ENCODE measurements at places on chromosomes 5 and 9.

- DNase-seq = no peak
Observed at GRCh38 chr5:169250887-169251286, 50.1 kb downstream of the SLIT3 start.

DNA sequence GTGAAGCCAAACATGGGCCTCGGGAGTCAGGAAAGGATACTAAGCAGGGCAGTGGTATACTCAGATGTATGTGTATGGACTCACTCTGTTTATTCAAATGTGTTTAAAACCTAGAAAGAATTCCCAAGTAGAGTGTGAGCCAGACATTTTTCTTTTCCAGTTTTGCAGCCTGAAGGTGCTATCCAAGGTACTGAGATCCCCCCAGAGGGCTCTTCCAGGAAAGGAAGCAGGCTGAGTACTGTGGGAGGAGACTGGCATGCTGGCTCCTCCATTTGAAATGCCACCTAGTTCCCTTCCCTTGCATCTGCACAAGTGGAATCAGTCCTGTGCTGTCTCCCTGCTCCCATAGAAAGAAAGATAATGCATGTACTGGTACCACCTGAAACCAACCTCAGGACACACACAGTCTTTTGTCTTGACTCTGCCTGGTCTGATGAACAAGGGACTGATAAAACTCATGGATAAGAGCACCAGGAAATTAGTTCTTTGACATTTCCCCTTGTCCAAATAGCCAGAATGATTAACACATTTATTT lies 85.9 kb downstream of the HRH2 start:
- DNase-seq = no peak

- DNase-seq = no peak
Observed at GRCh38 chr9:90032296-90033027, 427.6 kb downstream of the GADD45G start.

GRCh38 chr5:57698086-57698485 lies 215.5 kb upstream of the ACTBL2 start:
- no peak for DNase-seq

- no peak for DNase-seq
Observed at GRCh38 chr9:99127356-99128132, 22.6 kb downstream of the TGFBR1 start.

DNA sequence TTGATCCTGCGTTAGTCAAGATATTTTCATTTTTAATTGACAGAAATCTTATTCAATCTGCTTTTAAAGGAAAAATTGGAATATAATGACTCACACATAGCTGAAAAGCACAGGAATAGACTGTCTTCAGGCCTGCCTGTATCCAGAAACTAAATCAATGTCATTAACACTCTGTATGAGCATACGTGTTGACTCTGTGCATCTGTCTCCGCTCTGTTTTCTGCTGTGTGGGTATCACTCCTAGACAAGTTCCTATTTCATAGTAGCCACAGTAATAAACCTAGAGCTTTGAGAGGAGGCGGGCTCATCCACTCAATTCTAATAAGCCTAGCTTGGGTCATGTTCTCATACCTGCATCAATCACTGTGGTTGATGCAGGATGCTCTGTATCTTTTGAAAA lies 267.6 kb downstream of the KCTD16 start:
- DNase-seq = no peak

GRCh38 chr5:14726066-14726838 lies 61.7 kb downstream of the OTULIN start:
- no peak for DNase-seq

DNA sequence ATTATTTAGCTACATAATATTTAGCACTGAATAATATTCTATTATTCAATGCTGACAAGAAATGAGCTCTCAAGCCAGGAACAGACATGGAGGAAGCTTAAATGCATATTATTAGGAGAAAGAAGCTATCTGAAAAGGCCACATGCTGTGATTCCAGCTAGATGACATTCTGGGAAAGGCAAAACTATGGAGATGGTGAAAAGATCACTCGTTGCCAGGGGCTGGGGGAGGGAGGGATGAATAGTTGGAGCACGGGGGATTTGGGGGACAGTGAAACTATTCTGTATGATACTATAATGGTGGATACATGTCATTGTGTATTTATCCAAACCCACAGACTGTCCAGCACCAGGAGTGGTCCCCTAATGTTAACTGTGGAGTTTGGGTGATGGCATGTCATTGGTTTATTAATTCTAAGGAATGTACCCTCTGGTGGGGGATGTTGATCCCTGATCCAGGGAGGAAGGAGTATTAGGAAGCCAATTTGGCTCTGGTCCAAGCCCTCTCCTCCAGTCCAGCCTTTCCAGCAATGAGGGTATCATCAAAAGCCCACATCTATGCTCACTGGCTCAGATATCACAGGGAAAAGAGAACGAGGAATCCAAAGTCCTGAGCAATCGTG lies 162.5 kb downstream of the COL23A1 start:
- DNase-seq = no peak

GRCh38 chr5:179214678-179215077 lies 130.6 kb downstream of the ADAMTS2 start:
- no peak for DNase-seq

- DNase-seq = no peak
Observed at GRCh38 chr5:958701-959571, 49.7 kb upstream of the NKD2 start.

DNA sequence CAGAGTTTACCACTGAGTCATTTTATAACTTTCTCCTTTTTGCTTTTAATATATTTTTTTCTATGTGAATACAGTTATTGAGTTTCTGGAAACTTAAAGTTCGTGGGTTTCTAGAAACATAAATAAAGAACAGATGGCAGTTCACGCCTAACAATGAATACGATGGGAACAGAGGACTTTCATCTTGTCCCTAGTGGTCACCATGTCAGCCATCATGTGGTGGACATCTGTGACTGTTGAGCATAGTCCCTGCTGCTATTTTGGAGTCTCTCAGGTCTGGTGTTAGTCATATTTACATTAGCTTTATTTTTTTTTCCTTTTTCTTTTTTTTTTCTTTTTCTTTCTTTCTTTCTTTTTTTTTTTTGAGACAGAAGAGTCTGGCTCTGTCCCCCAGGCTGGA lies 85.3 kb downstream of the XRCC4 start:
- no peak for DNase-seq

- DNase-seq = no peak
Observed at GRCh38 chr5:96812851-96813250, 5.1 kb upstream of the ERAP1 start.

- no peak for DNase-seq
Observed at GRCh38 chr9:93575796-93576257, 557 bp upstream of the PHF2 start.

GRCh38 chr5:53817183-53817582 lies 256.7 kb downstream of the NDUFS4 start:
- DNase-seq = no peak

GRCh38 chr9:129414377-129414992 lies 206.4 kb downstream of the C9orf50 start:
- DNase-seq = no peak

- no peak for DNase-seq
Observed at GRCh38 chr5:96177303-96177869, 215.7 kb upstream of the ELL2 start.

- DNase-seq = no peak
Observed at GRCh38 chr5:68433526-68433922, 218.0 kb downstream of the PIK3R1 start.

GRCh38 chr9:113634596-113635515 lies 171.3 kb downstream of the RGS3 start:
- no peak for DNase-seq

DNA sequence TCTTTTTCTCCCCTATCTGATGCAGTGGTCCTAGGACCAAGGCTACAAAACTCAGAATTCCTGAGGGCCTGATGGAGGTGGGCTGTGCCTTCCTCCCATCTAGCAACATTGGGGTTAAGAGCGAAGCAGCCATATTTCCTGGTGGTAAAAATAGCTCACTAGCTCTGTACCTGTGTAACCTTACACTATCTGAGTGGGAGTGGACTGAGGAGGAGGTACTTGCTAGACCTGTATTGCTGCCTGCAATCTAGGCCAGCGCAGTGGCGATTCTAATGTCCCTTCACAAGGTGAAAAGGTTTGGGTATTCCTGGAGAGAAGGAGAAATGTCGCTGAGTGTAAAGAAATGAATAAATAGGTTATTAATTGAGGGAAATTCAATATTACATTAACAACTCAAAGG lies 80.2 kb upstream of the LIFR start:
- DNase-seq = no peak

- no peak for DNase-seq
Observed at GRCh38 chr5:173884402-173885053, 3.6 kb upstream of the CPEB4 start.

DNA sequence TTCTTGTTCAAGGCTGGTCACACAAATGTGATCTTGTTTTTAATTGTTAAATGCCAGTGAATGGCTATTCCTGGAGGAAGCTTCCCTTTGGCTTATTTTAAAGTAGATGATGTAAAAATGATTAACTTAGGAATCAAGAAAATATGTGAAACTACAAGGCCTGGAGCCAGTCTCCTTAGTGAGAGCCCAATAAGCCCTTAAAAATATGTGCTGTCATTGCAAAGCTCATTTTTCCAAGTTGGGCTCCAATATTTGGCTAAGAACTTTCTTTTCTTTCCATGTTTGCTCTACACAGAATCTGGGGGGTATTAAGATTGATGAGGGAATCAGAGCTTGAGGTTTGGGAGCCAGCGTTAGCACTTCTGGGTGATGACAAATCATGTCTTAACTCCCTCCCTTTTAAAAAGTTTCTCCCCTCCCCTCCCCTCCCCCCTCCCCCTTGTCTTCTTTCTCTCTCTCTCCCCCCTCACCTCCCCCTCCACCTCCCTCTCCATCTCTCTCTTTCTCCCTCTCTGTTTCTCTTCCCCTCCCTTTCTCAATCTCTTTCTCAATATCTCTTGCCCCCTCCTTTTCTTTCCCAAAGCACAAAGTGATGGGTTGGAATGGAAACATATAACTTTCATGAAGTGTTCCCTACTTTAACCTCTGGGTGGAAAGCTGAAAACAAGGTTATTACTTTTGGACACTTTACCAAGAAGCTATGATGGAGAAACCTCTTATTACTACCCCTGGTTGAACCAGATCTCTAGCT lies 86.0 kb downstream of the FBXL7 start:
- no peak for DNase-seq

DNA sequence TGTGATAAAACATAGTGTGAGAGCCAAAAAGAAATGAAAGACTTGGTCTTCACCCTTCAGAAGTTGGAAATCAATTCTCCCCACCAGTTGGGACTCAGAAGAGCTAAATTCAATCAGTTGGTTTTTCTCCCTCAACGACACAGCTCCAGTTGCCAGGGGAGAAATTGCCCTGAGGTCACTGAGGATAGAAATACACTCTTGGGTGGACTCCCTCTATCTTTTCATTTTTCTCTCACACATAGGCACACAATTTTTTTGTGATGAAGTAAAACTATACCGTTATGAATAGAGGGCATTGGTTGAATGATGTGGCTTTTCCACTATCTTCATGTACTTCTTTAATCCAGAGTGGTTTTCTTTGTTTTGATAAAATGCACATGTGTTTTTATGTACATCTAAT lies 80.2 kb downstream of the ZNF366 start:
- DNase-seq = no peak

DNA sequence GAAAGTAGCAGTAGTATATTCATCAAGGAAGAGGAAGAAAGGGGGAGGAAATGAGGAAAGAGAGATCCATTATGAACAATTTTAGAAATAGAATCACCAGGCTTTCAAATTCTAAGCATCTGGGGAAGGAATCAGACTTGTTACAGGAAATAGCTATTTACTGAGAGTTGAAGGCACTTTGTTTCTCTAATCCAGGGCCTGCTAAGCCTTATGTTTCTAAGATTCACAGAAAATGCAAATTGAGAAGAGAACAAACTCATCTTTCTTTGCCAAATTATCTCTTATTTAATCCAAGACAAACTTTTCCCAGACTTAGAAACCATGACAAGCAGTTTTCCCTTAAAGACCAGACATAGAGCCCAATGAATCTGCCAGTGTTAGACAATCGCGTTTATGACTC lies 528.0 kb upstream of the NMUR2 start:
- DNase-seq = no peak

DNA sequence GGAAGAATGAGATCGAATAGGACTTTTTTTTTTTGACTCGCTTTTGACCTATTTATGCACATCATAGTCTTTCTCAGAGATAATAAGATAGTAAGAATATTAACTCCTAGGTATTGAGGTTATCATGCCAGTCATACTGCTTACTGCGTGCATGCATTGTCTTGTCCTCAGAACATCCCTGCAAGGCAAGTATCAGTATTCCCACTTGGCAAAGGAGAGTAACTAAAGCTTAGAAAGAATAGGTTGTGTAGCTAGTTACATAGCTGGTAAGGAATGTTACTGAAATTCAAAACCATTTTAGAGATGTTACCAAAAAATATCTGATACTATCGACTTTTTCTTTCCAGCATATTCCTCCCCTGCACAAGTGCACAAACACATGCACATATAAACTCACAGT lies 296.1 kb upstream of the CLINT1 start:
- no peak for DNase-seq

GRCh38 chr5:134568761-134569695 lies 43.6 kb downstream of the JADE2 start:
- no peak for DNase-seq

DNA sequence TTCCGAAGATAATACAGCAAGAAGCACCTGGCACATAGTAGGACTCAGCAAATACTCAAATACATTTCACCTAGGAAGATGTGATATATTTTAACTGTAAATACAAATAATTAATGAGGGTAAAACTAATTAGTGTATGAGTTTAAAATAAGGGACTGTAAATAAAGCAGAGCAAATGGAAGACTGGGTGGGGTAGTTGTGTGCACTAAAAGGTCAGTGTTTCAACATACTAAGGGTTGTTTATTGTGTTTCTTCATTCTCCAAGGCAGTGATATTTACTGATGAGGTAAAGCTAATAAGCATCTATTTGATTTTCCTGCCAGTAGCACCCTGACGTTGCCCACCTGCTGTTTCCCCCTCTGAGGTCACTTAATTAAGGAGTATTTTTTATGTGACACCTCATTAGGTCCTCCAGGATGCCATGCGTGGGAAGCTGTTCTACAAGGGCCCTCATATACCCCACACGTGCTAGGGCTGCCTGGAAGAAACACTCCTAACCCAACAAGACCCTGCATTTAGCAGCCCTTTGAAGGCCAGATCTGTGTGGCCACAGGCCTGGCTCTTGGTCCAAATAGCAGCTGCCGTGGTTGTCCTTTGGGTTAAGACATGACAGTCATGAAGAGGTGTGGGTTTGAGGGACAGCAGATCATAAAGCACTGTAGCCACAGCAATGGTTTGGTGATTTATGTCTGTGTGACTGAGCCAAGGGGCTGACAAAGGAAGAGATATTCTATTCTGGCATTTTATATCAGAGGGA lies 97.5 kb upstream of the RPS23 start:
- no peak for DNase-seq

- no peak for DNase-seq
Observed at GRCh38 chr9:95008151-95008771, 281.8 kb downstream of the AOPEP start.

GRCh38 chr5:141663506-141663905 lies 12.3 kb upstream of the FCHSD1 start:
- DNase-seq = no peak

DNA sequence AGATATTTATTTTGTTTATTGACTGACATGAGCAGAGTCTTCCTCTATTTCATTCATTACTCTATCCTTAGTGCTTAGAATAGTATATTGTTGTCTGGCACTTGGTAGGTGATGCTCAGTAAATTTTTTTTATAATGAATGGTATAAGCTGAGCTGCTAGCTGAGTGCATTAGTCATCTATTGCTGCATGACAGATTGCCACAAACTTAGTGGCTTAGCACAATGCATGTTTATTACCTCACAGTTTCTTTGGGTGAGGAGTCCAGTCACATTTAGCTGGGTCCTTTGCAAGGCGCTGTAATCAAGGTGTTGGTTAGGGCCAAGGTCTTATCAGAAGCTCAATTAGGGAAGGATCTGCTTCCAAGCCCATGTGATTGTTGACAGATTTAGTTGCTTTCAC lies 23.1 kb downstream of the SMAD5 start:
- DNase-seq = no peak

- no peak for DNase-seq
Observed at GRCh38 chr5:127426661-127427060, 90.8 kb upstream of the PRRC1 start.

Data from activated T-helper 9 cell treated with anti-CD3 and anti-CD28 coated beads, Interleukin-2, amount 50 U/mL, for 16 hours (primary cell).